ENCODE measurements at places on chromosomes 13 and 19.
A peak's percentile ranks its signal among the peaks of the same experiment; 100 is the strongest.

GRCh38 chr13:110387451-110388107 lies 80.5 kb downstream of the COL4A2 start:
- ATAC-seq: no peak

GRCh38 chr13:61136093-61136492 lies 279.6 kb downstream of the PCDH20 start:
- no peak for ATAC-seq

DNA sequence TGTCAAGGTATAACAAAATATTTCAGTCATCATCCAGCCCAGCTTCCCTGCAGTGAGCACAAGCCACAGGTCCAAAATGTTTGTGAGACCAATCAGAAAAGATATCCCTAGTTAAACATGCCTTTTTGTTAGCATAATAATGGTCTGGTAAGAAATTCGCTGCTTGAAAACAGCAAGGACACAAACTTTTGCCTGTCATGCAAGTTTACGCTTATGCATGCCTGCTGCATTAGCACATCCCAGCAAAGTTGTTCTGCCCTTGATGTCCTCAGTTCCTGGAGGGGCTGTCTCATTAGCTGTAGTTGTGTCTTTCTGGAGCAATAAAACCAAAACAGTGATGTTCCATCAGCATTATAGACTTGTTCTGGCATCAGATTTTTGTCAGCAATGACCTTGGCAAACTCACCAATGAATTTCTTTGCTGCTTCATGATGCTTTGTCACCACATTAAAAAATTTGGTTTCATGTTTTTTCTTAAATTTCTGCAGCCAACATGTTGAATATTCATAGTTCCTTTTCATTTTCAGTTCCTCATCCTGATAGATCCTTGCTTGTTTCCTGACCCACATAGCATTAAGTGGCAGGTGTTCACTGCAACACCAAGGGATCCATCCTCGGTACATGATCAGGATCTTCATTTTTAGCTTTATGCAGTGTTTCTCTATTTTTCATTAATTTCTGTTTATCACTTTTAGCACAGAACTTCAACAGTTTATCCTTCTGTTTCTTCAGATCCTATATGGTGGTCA lies 72.0 kb upstream of the GPR183 start:
- ATAC-seq: no peak

GRCh38 chr13:74929436-74929835 lies 552.5 kb downstream of the TBC1D4 start:
- no peak for ATAC-seq

DNA sequence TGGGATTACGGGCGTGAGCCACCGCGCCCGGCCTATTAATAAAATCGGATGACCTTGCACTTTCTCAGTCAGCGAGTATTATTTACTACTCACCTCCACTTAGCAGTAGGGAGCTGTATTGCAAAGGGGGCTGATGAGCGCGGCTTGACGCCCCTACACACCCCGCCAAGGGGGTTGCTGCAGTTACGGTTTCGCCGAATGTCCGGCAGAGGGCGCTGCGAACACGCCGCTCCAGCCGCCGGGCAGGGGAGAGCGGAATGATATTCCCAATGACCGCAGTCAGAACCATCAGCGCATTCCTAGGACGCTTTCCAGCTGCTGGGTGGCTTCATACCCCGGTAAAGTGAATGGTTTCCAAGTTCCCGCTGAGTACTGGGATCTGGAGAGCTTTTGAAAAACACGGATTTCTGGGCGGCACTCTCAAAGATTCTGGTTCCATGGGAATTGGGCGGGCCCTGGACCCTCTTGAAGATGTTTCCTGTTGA lies 30.0 kb upstream of the TPT1 start:
- no peak for ATAC-seq

DNA sequence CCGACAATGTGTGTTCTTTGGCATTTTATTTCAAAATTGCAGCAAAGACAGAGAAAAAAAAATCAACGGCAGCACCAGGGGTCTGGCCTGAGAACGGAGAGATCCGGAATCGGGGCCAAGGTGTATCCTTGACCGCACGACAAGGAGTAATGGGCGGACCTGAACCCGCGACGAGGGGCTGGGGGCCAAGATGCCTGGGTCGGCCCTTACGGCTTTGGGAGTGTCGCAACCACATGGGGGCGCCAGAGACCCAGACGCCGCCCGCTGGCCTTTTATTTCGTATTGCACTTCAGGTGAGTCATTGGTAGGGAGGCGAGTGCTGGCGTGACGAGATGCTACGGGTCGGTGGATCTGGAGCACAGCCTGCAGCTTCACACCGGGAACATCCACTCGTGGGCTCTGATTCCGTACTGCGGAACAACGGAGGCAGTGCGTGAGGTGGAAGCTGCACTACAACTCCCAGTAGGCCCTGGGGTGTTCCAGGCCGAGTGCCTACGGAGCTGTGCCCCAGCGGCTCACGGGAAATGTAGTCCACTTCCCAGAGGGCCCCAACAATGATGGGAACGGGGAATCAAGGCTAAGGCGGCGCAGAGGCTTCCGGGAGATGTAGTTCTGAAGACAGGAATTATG lies 15.7 kb downstream of the BCAT2 start:
- peak; percentile 98 for ATAC-seq

GRCh38 chr13:32409561-32410421 lies 18.1 kb downstream of the N4BP2L1 start:
- no peak for ATAC-seq

DNA sequence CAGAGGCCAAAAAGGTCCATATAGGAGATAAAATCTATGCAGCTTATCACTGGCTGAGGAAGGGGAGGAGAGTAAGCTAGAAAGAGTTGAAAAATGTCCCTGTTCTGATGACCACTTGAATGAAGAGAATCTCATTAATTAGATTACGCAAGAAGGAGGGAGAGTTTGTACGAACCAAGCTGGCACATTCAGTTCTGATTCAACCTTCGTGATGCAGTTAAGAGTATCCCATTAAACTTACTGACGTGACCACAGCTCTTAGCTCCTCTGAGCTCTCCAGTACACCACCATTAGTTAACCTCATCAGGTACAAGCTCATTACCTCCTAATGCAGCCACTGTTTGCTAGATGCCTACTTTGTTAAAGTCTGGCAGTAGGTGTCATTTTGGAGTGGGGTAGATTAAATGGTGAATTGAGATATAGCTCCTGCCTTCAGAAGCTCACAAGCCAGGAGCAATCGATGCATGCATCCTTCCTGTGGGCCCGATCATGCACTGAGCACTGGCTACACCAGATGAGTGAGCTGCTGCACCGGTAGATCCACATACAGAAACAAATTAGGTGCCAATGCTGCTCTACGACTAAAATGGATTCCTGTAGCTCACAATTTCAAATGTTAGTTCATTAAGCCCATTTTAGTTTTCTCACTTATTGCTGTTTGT lies 458.3 kb downstream of the COG6 start:
- no peak for ATAC-seq

- ATAC-seq: no peak
Measured at GRCh38 chr19:37987356-37988332, 80.6 kb downstream of the SIPA1L3 start.

GRCh38 chr13:98298599-98298998 lies 121.5 kb upstream of the RNF113B start:
- ATAC-seq: no peak

GRCh38 chr13:66618702-66619101 lies 611.4 kb downstream of the PCDH9 start:
- ATAC-seq: peak; percentile 86

GRCh38 chr13:112770504-112770903 lies 80.7 kb downstream of the ATP11A start:
- no peak for ATAC-seq

DNA sequence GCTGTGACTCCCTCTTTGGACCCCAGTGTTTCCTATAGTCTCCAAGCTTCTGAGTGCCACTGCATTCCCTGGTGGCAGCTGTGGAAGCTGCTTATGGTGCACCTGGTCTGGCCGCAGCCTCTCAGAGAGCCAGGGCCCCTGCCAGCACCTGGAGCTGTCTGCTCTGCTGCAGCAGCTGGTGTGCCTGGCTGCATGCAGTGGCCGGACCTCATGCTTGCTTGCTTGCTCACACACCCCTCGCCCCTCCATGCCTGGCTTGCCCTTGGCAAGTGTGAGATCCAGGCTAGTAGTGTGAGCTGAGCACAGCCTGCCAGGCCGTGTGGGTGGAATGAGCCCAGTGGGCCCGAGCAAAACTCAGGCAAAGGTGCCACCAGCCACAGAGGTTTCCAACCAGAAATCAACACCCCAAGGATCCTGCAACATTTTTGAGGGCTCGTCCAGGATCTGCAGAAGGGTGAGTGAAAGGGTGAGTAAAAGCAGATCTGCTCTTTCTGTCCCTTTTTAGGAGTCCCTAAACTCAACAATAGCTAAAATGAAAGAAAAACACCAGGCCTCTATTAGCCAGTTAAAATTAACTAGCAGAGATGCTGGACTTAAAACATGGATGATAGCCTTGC lies 7.6 kb upstream of the MLLT1 start:
- no peak for ATAC-seq

- no peak for ATAC-seq
Measured at GRCh38 chr19:32317086-32317485, 28.3 kb upstream of the ZNF507 start.

- ATAC-seq: no peak
Measured at GRCh38 chr19:40954573-40954972, 36.5 kb upstream of the CYP2B6 start.

- ATAC-seq: no peak
Measured at GRCh38 chr13:64704121-64704649, 2526.0 kb downstream of the PCDH9 start.

GRCh38 chr13:80180740-80181355 lies 160.1 kb downstream of the SPRY2 start:
- no peak for ATAC-seq

DNA sequence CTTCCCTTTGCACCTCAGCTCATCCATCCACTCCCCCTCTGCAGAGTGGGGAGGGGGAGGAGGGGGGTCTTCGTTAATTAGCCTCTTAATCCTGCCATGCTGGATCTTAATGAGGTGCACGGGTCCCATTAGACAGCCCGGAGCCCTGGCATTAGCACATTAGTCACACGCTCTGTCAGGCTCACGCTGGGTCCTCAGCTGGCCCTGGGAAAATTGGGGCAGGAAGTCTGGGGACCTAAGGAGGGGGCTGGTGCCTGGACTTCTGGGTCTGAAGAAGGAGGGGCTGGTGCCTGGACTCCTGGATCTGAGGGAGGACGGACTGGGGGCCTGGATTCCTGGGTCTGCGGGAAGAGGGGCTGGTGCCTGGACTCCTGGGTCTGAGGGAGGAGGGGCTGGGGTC lies 444 bp upstream of the NCCRP1 start:
- no peak for ATAC-seq

GRCh38 chr19:5067678-5068077 lies 98.8 kb downstream of the KDM4B start:
- ATAC-seq: no peak

DNA sequence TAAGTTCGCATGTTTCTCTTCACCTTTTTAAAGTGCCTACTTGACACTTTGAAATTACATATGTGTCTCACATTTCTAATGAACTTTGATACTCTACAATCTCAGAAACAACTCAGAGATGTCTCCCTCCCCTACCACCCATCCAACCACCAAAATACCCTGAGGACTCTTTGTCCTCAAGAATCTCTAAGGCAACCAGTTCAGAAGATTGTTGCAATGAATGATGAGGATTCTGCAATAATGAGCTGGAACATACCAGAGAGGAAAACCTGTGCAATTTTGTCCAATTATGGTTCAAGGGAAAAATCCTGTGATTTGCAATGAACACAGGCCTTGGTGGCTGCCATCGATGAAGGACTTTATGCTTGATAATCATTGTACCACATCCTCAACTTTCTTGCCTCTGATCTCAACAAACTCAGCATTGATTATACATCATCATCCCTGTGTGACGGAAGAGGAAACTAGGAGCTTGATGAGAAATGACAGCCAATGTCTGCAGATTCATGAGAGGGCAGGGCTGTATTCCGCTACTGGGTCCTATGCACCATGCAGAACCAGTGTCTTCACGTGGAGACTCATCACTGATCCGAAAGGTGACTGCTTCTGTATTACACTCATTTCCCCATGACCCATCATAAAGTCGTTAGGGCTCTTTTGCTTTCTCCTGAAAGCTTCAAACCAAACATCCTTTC lies 1.1 kb downstream of the FPR1 start:
- no peak for ATAC-seq

- no peak for ATAC-seq
Measured at GRCh38 chr13:91632086-91632485, 233.7 kb downstream of the GPC5 start.

GRCh38 chr13:23670793-23671192 lies 100.6 kb downstream of the TNFRSF19 start:
- ATAC-seq: no peak

- no peak for ATAC-seq
Measured at GRCh38 chr13:32225481-32225931, 89.7 kb downstream of the ZAR1L start.

DNA sequence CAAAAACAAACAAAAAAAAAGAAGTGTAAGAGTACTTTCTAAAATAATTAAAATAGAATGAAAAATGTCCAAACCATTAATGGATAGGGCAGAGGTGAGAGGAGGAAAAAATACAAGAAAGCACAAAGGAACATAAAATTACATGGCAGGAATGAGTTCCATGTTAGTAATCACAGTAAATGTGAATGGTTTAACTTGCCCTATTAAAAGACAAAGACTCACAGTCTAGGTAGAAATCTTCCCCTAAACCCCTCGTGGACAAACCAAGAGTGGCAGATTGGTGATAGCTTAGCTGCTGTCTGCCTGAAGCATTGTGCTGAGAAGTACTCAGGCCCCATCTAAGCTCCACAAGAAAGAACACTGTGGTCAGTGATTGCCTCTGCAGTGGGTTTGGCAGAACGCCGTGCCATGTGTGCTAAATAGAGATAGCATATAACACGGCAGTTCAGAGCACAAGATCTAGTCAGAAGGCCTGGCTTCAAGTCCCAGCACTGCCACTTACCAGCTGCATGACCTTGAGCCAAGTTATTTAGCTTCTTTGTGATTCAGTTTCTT lies 103.5 kb downstream of the DPF1 start:
- ATAC-seq: no peak

GRCh38 chr19:41535029-41535622 lies 40.8 kb upstream of the CEACAM21 start:
- ATAC-seq: no peak

DNA sequence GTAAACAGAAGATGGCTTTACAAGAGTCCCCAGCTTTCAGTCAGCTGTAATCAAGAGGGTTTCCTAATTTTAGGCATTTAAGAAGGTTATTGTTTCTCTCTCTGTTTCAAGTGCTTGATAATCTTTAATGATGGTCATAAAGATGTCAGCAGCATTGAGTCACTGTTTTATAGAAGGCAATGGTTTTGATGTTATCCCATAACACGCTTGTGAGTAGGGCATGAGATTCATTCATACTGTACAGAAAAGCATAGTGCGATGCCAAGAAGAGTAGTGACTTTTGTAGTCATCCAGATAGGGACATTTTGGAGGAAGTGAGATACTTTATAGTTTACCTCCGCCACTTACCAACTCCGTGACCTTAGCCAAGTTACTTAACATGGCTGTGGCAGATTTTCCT lies 364.2 kb upstream of the SLC10A2 start:
- no peak for ATAC-seq
